ENCODE measurements at places on chromosomes 5 and 9.
A peak's percentile ranks its signal among the peaks of the same experiment; 100 is the strongest.

DNA sequence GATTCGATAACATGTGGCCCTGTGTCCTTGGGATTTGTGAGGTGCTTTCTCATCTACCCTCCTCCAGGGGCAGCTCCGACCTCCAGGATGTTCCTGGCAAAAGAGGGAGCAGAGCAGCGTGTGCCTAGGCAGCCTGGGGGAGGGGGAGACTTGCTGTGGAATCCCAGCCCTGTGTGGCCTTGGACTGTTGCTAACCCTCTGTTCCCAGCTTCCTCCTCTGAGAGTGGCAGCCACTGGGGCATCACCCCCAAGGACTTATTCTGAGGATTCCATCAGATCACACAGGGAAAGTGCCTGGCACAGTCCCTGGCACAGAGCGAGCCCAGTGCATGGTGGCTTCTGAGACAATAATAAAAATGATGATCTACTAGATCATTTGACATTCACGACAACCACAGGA is 265.1 kb upstream of the MVB12B start:
- DNase-seq = no peak

GRCh38 chr5:79974886-79975285 is 16.2 kb downstream of the MTX3 start:
- DNase-seq = no peak

GRCh38 chr5:35938568-35939227 is at the start of gene CAPSL:
Gene CAPSL, minus strand, starts transcription at chr5:35938622. Its CDS starts 17,502 bp downstream, at chr5:35921120.
- no peak for DNase-seq

DNA sequence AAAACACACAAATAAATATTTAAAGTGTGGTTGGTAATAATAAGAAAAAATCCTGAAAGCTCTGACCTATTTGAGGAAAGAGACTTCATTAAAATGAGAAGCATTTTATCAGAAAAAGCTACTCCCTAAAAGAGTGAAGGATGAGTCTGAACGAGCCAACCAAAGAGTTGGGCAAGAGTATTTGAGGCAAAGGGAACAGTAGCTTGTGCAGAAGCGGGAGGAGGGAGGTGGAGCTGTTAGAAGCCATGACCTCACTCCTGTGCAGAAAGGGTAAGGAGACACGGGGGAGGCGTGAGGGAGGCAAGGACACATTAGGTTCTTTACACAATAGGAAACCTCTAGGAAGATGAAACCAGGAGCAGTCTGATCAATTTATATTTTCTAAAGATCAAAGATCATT is 29.4 kb downstream of the SH3RF2 start:
- no peak for DNase-seq

GRCh38 chr5:36395260-36395659 is 93.6 kb upstream of the RANBP3L start:
- DNase-seq = no peak

DNA sequence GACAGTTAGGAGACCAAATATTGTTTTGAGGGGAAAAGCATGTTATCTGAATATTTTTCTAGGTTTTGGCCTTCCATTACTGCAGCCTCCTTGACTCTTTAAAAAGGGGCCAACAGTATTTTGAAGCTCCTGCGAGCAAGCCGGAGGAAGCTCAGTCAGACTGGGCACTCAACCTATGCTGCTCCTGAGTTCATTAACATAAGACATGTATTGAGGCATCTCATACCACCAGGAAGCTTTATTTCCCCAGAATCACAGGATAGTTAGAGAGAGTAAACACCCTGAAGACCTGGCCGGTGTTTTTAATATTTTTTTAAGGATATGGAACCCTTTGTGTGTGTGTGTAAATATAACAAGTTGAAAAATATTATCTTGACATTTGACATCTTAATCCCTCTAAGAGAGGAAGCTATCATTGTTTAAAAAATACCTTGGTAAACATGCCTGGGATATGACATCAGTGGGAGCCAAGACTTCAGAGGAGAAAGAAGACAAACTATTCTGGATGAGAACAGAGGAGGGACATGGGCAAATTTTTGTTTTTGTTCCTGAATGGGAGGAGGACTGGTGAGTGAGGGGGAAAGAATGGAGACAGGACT is 139.3 kb upstream of the SLIT3 start:
- DNase-seq = no peak

GRCh38 chr9:97632248-97632984 is 752 bp downstream of the TSTD2 start:
- DNase-seq = no peak

DNA sequence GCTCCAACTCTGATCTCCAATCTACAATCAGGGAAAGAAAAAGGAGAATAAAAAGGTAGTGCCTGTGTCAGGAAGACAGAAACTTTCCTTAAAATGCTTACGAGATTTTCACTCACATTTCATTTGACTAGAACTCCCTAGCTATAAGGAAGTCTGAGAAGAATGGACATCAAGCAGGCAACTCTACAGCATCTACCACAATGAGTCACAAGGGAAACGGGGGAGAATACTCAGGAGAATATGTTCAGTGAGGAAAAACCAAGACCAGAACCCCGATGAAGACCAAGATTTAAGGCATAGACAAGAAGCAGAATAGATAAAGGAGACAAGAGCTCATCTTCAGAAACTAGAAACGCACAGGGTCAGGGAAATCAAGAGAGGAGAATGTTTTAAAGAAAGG is 9.0 kb upstream of the SETD9 start:
- no peak for DNase-seq

DNA sequence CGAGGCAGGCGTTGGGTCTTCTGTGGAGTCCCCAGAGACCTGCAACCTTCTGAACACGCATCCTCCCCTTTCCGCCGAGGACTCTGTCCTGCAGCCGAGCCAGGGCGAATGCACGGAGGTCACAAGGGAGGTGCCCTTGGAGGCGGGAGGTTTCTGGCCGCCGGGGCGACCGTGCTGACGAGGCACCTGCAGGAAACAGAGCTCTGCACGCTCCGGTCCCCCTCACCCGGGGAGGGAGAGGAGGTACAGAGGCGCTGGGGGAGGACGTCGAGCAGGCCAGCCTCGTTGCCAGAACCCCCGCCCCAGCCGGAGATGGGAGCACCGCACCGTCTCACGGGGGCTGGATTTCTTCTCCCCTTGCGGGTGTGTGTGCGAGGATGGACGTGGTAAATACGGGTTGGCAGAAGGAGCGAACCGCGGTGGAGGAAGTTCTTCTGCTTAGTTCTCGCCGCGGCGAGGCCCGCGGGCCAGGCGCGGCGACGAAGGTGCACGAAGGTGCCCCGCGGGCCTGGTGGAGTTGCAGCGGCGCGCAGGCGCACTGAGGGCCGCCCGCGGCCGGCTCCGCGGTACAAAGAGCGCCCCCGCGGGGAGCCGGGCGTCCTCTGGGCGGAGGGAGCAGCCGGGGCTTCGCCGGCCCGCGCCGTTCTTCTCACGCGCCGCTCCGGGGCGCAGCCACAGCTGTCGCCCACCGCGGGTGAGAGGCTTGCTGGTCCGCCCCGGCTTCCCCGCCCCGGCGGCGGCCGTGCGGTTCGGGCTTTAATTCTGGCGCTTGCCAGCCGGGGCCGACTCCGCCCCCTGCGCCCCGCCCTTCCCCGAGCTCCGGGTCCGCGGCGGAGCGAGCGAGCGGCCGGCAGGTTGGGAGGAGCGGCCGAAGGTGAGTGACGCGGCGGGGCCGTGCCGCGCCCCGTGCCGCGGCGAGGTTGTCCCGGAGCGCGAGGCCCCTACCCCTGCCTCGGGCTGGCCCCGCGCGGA is 289.5 kb downstream of the DOCK8 start:
- DNase-seq = peak; percentile 45

GRCh38 chr5:116572350-116573278 is 2.0 kb downstream of the SEMA6A start:
- no peak for DNase-seq

- DNase-seq = no peak
Measured at GRCh38 chr5:135989686-135990085, 34.9 kb upstream of the LECT2 start.

DNA sequence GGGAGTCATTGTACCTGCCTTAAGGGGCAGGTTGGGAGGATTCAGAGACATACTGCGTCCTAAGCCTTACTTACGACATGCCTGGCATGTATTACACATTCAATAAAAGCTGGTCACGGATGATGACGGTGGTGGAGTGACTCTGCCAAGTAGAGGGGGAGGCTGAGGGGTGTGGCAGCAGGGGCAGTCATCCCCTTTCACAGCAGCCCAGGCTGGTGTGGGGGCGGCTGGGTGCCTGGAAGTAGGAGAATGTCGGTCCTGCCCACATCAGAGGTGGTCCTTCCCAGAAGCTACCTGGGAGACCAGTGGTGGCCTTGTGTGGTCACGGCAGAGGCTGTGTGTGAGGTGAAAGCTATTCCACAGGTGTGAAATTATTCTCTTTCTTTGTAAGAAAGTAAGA is 8.9 kb downstream of the ZBTB34 start:
- DNase-seq = no peak

GRCh38 chr5:39905356-39905755 is 480.6 kb upstream of the DAB2 start:
- DNase-seq = no peak

DNA sequence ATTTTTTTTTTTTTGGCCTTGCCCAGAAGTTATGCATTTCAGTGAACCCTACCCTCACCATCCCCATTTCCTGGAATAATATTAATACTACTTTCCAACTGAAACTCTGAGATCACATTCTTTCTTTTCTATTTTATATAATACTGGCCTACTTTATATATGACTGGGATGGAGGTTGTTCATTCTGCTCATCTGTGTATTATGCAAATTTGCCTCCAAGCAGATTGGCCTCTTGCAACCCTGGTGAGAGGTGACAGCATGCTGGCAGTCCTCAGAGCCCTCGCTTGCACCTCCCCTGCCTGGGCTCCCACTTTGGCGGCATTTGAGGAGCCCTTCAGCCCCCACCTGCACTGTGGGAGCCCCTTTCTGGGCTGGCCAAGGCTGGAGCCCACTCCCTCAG is 35.4 kb downstream of the CDKN2A start:
- DNase-seq = no peak

GRCh38 chr9:71975833-71976232 is 64.4 kb downstream of the C9orf85 start:
- DNase-seq = no peak

DNA sequence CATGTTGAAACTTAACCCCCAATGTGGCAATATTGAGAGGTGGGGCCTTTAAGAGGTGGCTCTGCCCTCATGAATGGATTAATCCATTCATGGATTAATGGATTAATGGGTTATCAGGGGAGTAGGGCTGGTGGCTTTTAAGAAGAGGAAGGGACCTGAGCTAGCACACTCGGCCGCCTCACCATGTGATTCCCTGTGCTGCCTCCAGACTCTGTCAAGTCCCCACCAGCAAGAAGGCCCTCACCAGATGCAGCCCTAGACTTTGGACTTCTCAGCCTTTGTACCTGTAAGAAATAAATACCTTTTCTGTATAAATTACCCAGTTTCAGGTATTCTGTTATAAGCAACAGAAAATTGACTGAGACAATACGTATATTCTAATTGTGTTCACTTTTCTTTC is 272.2 kb upstream of the DMRT1 start:
- no peak for DNase-seq

- DNase-seq = no peak
Measured at GRCh38 chr5:124057724-124058231, 545.8 kb downstream of the CSNK1G3 start.

GRCh38 chr5:123937230-123937629 is 425.3 kb downstream of the CSNK1G3 start:
- DNase-seq = no peak

DNA sequence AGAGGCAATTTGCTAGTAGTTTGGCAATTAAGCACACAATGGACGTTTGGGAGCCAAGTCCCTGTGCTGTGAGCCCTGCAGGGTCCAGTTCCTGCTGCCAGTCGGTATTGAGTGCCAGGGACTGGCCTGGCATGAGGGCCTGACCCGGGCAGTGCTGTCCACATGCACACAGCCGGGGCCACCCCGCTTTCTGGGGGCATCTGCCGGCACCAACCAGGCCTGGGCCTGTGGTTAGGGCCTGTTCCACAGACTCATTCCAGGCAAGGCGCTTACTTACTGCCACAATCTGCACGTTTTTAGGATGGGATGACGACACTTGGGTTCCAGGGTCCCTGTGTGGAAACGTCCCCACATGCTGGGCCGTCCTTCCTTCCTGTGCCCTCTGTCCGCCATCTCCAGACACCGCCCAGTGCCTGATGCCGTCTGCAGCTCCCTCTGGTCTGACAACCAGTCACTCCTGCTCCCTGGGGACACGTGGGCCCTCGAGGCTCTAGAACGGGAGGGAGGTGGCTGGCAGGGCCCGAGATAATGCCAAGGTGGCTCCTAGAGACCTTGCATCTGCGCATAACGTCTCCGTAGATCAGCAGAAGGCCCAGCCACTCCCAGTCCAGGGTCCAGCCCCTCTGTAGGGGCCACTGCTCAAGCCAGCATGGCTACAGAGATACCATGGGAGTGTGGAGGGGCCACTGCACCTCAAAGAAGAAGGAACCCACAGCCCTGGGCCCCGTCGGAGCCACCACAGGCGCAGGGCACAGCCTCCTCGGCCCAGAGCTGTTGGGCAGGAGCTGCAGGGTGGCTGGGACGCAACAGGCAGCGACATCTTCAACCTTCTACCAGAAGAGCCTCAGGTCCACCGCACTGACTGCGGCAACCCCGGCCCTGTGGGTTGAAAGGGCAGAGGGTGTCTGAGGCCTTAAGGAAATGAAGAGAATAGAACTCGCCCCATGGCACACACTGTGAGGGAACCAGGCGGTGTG is 24.7 kb downstream of the SLC9A3 start:
- DNase-seq = no peak

- no peak for DNase-seq
Measured at GRCh38 chr5:13606051-13606450, 338.4 kb downstream of the DNAH5 start.

DNA sequence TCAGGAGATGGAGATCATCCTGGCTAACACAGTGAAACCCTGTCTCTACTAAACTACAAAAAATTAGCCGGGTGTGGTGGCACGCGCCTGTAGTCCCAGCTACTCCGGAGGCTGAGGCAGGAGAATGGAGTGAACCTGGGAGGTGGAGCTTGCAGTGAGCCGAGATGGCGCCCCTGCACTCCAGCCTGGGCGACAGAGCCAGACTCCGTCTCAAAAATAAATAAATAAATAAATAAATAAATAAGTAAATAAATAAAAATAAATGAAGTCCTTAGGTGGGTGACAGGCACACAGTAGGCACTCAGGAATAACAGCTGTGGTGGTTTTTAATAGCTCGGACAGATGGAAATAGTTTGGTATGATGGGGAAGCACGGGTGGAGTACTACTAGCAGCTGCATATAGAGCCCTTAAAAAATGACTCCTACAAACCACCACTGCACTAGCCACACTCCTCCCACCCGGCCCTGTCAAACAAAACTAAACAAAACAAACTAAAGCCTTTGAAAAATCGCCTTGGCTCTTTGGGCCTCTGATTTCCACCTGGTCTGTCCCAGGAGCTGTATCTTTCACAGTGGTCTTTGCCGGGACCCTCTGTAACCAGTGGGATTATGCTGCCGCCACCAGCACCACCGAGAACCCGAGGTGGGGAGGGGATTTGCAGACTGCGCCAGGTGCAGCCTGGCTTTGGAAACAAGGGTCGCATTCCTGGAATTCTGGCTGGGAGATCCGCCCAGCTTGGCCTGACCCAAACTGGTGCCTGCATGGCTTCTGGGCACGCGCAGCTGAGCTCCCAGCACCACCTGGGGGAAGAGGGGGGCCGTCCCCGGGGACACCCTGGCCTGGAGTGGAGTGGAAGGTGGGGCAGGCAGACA is 5.1 kb upstream of the WDR5 start:
- no peak for DNase-seq

- DNase-seq = no peak
Measured at GRCh38 chr9:113220467-113221002, 542 bp downstream of the FKBP15 start.

- no peak for DNase-seq
Measured at GRCh38 chr9:116951588-116952435, 264.7 kb downstream of the TRIM32 start.
